NCI-H146 (cell line): ENCODE measurements at places on chromosomes 13 and 19.

DNA sequence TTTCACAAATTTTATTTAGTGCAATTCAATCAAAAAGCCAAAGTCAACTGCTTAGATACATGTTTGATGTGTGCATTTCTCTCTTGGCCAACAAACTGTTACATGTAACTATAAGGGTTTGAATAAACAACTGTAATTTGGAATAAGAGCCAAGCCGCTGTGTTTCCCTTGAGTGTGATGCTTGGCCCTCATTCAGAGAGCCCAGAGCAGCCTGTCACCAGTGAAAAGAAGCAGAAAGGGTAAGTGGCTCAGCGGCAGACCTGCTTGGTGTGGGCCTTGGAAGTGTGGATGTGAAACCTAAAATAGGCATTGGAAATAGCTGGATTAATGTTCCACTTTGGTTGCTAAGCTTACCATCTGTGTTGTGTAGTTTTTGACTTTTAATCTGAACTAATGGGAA, 924.6 kb downstream of the OLFM4 start:
- no peak for DNase-seq

GRCh38 chr19:46824890-46825730, 25.5 kb downstream of the AP2S1 start:
- DNase-seq: no peak

DNA sequence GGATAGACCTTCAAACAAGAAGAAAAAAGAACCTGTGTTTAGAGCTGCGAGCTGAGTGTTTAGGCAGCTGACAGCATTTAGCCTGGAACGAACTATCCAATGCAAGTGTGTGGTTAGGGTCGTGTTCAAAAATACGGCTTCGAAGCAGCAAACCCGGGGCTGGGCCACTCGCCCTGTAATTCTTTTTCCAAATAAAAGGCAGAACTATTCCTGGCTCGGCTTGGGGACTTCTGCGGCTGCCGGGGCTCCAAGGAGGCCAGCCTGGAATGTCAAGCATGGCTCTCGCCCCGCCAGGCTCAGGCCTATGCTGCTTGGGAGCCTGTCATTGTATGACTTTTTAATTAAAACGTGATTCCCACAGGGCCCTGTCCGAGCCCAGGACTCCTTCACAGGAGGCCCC, 51.7 kb upstream of the KLF2 start:
- no peak for DNase-seq

DNA sequence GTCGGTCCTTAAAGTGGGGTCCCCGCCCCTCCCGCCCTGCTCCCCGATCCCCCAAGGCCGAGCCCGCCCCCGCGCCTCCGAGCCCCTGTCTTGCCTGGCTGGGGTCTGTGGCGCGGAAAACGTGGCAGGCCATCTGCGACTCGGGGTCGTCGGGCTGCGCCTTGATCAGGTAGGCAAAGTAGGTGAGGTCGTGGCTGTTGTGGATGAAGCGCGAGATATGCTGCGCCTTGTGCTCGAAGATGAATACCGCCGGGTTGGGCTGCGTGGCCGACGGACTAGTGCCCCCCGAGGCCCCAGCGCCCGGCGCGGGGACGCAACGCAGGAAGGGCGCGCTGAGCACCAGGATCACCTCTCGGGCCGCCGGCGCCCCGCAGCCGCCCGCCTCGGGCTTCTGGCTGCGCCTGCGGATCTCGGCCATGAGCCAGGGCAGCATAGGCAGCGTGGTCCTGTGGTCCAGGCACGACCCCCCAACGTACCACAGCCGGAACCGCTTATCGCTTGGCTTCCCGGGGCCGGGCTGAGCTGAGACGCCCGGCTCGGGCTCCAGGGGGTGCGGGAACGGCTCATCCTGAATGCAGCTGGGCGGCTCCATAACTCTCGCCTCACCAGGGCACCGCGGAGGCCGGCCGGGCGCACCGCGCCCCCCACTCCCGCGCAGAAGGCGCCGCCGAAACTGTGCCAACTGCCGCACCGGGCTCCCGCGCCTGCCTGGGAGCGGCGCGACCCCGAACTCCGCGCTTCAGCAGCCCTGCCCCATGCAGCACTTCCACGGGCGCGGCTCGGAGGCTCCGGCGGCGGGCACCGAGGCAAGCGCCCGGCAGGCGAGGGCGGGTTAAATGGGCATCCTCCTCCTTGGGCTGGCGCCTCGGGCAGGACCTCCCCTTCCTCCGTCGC, 546 bp downstream of the TBC1D4 start:
- peak; percentile 80 for DNase-seq

GRCh38 chr13:111261326-111261725, 59.1 kb upstream of the TEX29 start:
- DNase-seq: no peak

- no peak for DNase-seq
These were observed 64.8 kb downstream of the UNC13A start for GRCh38 chr19:17623224-17623935.

GRCh38 chr13:32590266-32590665, 4.0 kb downstream of the PDS5B start:
- no peak for DNase-seq

DNA sequence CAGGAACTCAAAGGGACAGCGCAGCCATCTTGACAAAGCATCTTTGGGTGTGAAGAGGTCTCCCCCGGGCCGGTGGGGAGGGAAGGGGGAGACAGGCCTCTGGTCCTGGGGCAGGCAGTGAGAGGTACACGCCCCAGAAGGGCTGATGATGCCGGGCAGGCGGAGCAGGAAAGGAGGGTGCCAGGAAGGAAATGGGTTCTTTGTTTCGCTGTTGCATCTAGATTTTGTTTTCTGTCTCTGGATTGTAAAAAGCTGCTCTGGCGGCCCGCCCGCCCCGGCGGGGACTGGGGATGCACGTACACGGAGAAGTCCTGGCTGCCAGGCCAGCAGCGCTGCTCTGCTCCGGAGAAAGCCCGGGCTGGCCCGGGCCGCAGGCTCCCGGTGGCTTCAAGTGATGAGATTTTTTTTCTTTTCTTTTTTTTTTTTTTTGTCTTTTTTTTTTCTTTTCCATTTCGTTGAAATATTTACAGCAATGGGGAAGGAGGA, 13.2 kb upstream of the ASF1B start:
- DNase-seq: no peak

- peak; percentile 12 for DNase-seq
These were observed 65.6 kb downstream of the C13orf42 start for GRCh38 chr13:51045451-51045850.

DNA sequence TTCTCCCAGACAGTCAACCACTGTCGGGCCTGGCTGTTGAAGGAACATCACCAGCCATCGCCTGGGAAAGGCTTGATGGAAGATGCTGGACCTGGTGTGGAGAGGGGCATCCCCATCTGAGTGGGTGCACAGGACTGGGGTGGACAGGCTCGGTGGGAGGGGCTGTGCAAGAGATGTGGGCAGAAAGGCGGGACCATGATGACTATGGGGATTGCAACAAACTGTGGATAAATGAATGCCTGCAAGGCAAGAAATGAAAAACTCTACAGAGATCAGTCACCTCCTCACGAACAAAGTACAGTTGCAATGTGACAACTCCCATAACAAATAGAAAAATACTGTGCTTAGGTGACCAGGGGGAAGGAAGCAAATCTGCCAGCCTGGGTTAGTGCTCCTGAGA, 171.9 kb upstream of the GPR12 start:
- DNase-seq: no peak

DNA sequence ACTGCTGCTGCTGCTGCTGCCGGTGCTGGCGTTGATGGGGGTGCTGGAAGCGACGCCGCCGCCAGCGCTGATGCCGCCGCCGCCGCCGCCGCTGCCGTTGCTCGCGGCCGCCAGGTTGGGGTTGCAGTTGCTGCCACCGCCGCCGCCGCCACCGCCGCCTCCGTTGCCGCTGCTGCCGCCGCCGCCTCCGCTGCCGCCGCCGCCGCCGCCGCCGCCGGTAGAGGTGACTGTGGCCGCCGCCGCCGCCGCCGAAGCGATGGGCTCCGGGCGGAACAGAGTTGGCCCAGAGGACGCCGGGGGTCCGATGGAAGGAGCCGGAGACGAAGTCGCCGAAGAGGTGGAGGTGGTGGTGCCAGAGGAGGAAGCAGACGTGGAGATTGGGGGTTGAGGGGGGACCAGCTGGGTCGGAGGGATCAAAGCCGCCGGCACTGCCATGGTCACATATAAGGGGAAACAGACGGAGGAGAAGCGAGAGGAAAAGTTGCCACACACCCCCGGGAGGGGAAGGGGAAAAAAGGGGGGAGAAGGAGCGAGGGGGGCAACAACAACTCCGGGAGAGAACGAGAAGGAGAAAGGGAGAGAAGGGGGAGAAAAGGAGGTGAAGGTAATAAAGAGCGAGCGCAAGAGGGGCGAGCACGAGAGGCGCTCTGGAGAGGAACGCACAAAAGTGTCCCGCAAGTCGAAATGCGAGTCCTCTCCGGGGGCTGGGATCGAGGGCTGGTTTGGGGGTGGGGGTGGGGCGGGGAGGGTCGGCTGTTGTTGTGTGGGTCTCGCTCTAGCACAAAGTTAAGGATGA, 471 bp downstream of the DACH1 start:
- peak; percentile 67 for DNase-seq

DNA sequence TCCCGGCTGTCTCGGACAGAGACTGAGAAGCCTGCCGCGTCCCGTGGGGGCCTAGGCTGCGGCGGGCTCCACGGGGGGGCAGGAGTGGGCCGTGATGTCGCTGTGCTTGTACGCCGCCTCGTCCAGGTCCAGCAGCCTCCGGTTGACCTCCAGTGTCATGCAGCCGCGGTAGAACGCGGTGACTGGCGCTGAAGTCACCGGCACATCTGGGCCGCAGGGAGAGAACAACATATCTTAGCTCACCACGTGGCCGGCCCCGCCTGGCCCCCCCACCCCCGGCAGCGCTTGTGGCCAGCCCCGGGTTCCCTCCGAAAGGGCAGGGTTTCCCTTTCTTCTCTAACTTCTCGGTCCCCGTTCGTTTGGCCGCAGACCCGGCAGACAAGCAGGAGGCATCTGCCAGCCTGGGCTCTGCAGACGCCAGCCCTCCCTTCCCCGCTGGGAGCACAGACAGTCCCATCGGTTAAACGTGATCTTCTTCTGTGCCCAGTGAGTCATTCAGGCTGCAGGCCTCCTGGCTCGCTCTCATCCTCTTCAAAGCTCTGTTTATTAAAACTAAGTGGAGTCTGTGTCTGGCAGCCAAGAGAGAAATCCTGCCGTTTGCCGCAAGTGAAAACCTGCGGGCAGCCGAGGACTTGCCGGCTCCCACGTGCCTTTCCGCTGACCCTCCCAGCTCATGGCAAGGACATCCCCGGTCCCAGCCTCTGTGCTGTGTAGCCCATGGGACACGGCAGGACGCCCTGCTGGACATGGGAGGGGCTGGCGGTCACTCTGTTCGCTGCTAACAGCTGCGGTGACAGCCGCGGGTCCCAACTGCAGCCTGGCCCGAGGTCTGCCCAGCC, 42.8 kb downstream of the GAS6 start:
- DNase-seq: no peak

DNA sequence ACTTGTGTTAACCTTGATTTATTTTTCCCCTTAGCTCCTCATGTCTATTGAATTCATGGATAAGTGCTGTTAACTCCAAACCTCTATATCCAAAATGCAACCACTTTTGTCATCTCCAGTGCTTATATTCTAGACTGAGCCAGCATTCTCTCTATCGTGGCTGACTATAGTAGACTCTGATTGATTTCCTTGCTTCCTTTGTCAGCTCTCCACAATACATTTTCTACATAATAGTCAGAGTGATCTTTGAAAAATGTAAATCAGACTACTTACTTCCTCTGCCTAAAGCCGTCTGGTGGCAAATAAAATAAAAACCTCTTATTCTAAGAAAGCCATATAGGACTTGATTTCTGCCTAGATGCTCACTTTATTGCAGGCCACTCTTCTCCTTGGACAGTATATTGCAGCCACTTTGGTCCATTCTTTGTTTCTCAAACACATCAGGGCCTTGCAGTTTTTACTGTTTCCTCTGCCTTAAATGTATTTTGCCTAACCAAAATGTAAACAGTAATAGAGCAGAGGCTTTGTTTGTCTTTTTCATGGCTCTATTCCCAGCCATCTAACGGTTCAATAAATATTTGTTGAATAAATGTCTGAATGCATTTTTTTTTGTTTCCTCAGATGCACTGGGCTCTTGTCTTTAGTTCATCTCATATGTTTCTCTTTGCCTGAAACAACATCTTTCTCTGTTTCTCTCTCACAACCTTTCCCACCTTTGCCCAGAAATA, 243.6 kb upstream of the CSNK1A1L start:
- no peak for DNase-seq
